Occipital lobe (tissue), 3 donors: ENCODE measurements at places on chromosomes 6 and 20.

DNA sequence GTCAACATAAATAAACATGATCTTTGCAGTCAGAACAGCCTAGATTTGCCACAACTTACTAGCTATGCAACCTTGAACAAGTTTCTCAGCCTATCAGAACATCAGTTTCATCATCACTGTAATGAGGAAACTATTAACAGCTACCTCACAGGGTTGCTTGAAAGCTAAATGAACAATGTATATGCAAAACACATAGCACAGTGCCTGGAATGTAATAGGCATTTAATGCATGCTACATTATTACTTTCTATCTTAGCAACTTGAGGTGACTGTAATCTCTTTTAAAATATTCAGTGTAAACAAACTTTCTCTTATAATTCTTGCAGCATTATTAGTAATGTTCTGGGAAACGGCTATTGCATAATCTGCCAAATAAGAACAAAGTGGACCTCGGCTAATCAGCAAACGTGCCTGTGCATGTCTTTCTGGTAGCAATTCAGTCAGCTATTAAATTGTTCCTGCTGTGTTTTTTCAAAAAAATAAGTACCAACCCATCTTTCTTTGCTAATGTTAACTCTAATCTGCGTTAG lies 61.5 kb downstream of the SYNE1 start:
- DNase-seq = no peak

DNA sequence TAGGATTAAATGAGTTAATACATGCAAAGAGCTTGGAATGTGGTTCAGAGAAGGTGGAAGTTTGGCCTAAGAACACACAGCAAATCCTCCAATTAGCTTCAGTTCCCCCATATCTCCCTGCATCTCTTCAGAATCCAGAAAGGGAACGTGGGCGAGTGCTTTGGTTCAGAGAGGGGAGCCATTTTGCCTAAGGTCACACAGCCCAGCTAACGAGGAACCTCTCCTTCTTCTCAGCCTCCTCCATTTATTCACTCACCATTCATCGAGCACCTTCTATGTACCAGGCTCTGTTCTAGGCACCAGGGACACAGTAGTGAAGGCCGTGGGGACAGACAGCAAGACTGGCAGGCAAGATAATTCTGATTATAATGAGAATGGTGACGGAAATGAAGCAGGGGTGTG lies 2.3 kb upstream of the CEBPB start:
- no peak for DNase-seq

GRCh38 chr6:122361314-122361979 lies 38.0 kb upstream of the HSF2 start:
- no peak for DNase-seq

GRCh38 chr6:132730560-132730959 lies 16.7 kb upstream of the VNN1 start:
- DNase-seq = no peak

DNA sequence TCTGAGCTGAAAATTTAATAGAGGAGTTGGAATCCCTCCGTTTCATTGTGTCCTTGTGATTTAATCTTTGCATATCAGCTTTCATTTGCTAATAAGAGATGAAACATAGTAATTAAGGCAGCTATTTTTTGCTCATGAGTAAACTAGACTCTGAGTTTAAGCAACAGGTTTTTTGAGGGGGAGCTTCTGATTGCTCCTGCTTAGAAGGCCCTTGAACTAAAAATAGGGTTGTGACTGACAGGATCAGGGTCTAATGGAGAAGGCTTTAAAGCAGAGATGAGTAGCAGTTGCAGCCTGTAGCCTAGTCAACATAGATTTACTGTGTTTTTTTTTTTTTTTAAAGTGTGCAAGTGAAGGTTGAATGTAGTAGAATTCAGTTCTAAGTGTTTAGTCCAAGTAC lies 17.4 kb downstream of the HSF2 start:
- DNase-seq = no peak

DNA sequence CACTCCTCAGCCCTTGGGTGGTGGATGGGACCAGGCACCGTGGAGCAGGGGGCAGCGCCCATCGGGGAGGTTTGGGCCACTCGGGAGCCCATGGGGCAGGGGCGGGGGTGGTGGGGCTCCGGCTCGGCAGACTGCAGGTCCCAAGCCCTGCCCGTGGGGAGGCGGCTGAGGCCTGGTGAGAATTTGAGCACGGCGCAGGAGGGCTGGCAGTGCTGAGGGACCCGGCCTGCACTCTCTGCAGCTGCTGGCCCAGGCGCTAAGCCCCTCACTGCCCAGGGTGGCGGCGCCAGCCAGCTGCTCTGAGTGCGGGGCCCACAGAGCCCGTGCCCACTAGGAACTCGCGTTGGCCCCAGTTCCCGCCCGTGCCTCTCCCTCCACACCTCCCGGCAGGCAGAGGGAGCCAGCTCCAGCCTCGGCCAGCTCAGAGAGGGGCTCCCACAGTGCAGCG lies 182.1 kb upstream of the OPRM1 start:
- no peak for DNase-seq

DNA sequence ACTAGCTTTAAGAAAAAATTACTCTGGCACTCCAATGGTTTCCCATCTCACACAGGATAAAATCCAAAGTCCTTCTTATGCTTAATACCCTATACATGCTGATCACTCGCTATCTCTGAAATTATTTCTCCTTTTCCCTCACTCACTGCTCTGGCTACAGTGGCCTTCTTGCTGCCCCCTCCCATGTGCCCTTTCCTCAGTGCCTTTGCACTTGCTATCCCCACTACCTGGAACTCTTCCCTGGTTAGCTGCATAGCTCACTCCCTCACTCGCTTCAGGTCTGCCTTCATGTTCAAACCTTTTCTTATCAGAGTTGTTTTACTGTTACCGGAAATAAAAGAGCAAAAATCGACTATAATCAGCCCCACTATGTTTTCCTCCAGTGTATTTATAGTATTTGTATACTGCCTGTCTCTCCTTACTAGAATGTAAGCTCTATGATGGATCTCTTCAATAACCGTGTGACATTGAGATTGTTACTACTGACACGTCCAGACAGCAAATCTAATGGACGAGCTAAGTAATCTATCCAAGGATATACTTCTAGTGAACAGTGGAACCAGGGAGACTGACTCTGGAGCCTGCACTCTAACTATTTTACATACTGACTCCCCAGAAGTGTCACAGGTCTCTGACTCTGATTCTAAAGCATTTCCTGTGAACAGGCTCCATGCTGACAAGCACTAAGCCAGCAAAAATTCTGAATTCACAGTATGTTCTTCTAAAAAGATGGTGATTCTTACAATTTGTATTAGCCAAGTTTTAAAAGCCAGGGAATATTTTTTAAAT lies 25.1 kb downstream of the FKBP5 start:
- no peak for DNase-seq

GRCh38 chr6:15417811-15418210 lies 171.9 kb downstream of the JARID2 start:
- DNase-seq = no peak

GRCh38 chr6:24766680-24767462 lies 7.9 kb upstream of the GMNN start:
- no peak for DNase-seq

DNA sequence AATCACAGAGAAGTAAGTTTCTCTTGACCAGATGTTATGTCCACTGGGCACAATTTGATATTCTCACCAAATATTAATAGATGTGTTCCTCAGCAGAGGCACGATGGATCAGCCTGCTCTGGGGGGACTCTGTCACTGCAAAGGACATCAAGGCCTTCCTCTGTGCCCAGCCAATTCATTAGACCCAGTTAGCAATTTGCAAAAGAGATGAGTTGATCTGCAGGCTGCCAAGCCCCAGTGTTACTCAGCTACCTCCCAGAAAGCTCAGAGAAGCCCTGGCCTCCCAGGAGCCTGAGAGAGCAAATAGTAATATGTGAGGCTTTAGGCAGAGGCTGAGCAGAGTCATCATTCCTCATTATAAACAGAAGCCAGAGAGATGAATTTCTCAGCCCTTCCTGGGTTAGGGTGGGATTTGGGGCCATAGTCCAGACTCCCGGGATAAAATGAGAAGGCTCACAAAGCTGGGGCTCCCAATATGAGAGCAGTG lies 54.2 kb downstream of the ZNF831 start:
- no peak for DNase-seq

DNA sequence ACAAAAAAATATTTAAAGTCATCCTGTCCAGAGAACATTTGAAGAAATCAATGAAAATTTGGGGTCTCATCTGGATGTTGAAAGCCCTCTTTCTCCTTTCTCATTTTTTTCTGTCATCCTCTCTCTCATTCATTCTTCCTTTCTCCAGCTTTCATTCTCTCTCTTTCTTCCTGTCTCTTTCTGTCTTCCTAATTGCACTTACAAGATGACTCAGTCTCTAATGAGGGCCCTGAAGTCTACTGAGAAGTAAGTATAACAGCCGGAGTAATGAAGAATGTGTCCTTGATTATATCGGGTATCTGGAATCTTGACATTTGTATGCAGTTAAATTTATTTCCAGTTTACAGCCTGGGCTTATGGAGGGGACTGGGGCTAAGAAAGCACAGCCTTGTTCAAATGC lies 232.2 kb upstream of the SULF2 start:
- DNase-seq = no peak

- DNase-seq = no peak
Measured at GRCh38 chr20:16364320-16364687, 208.9 kb downstream of the KIF16B start.

DNA sequence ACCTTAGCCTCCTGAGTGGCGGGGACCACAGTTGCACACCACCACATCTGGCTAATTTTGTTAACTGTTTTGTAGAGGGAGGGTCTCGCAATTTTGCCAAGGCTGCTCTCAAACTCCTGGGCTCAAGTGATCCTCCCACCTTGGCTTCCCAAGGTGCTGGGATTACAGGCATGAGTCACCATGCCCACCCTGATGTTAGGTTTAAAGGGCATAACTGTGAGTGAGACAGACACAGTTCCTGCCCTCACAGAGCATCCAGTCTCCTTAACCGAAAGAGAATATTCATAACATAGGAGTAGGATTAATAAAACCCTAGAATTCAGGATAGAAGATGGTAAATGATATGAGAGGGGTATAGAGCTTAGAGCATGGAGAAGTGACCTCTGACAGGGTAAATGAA lies 3.1 kb upstream of the SPATA2 start:
- no peak for DNase-seq

DNA sequence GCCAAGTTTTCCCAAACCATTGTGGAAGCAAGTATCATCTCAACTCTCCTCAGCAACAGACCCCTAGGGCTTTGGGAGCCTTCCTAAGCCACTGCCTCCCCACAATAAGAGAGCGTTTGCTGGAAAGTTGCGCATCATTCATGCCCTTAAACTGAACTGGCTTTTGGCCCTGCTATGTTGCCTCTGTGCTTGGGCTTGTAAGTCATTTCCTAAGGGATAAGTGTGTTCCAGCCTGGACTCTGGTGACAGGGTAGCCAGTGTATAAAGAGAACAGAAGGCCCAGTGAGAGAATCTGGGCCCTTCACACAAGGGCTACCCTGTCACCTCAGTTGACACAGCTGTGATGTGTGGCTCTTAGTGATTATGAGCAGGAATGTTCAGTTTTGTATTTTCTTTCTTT lies 77.8 kb downstream of the COL9A1 start:
- no peak for DNase-seq

DNA sequence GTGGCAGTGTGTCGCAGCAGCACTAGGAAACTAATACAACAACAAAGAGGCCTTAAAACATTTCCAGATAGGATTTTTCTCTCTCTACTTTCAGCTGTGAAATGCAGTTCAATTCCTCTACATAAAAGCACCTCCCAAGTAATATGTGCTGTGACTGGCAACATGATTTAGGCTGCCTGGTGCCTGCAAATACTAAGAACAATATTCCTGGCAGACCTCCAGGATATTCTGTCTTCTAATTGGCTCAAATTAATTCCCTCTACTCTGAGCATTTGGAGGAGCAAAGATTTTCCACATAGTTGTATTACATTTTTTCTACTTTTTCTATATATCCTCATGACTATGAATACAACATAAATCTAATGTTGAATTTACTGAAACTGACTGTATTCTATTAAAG lies 33.2 kb downstream of the SCGN start:
- DNase-seq = no peak

DNA sequence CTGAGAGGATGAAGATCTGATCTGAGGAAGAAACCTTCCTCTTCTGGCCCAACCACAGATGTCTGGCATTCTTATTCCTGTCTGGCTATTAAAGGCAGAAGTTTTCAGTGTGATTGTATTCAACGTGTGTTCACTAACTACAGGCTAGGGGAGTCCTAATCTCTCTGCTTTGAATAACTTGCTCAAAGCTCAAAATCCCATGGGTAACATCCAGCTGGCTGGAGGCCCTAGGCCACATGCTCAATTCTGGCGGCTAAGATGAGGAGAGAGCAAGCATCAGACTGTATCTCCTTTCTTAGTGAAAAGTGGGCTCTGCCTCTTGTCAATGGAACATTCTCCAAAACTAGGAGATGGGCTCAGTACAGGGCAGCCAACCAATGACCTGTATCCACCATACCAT lies 478.0 kb downstream of the KIF16B start:
- no peak for DNase-seq
